ENCODE measurements at places on chromosomes 12 and 14.
A peak's percentile ranks its signal among the peaks of the same experiment; 100 is the strongest.

GRCh38 chr12:111150921-111151840 lies 217.7 kb downstream of the PHETA1 start:
- DNase-seq = no peak

- DNase-seq = no peak
Observed at GRCh38 chr14:70753518-70753953, 55.8 kb downstream of the MAP3K9 start.

DNA sequence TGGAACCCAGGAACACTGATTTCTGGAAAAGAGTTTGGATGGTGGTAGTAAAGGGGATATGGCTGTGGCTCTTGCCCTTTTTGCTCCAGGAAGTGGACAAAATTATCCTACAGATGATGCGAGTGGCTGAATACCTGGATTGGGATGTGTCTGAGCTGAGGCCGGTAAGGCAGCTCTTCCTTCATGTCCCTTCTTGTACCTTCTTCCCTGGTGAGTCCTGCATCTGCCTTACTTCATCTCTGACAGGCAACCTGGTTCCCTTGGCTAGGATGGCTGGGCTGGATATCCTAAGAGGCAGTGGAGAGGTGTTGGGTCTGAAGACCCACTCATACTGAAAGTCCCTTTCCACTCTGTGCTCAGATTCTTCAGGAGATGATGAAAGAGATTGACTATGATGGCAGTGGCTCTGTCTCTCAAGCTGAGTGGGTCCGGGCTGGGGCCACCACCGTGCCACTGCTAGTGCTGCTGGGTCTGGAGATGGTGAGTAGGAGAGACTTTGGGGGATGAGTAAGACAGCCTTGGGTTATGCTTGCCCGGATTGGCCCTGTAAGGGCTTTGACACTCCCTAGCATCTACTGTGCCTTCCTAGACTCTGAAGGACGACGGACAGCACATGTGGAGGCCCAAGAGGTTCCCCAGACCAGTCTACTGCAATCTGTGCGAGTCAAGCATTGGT lies 8.0 kb downstream of the DGKA start:
- peak; percentile 57 for DNase-seq

GRCh38 chr14:54490445-54491175 lies 1.8 kb upstream of the GMFB start:
- no peak for DNase-seq

- DNase-seq = peak; percentile 77
Observed at GRCh38 chr12:53097564-53098353, at the start of gene IGFBP6. TSS of gene IGFBP6 (plus strand) at chr12:53097667. CDS start at chr12:53097718, 51 bp downstream.

DNA sequence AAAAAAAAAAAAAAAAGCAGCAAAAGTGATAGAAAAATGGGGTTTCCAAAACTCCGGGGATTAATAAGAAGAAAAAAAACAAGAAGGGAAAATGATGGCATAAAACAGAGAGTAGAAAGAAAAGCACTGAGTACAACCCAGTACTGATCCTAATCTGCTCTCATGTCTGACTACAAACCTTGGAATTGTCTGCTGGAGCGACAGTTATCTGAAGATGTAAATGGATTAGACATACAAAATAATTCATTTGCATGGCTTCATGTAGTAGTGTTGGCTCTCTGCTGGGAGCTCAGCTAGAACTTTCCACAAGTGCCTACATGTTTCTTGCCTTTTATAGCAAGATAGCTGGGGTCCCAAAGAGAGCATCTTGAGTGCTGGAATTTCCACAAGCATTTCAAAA lies 34.2 kb downstream of the ZCRB1 start:
- DNase-seq = no peak

GRCh38 chr14:31941487-31941886 lies 135.6 kb upstream of the ARHGAP5 start:
- no peak for DNase-seq

GRCh38 chr12:89064780-89065179 lies 287.5 kb downstream of the DUSP6 start:
- no peak for DNase-seq

- DNase-seq = no peak
Observed at GRCh38 chr12:62748941-62749468, 185.9 kb downstream of the PPM1H start.

DNA sequence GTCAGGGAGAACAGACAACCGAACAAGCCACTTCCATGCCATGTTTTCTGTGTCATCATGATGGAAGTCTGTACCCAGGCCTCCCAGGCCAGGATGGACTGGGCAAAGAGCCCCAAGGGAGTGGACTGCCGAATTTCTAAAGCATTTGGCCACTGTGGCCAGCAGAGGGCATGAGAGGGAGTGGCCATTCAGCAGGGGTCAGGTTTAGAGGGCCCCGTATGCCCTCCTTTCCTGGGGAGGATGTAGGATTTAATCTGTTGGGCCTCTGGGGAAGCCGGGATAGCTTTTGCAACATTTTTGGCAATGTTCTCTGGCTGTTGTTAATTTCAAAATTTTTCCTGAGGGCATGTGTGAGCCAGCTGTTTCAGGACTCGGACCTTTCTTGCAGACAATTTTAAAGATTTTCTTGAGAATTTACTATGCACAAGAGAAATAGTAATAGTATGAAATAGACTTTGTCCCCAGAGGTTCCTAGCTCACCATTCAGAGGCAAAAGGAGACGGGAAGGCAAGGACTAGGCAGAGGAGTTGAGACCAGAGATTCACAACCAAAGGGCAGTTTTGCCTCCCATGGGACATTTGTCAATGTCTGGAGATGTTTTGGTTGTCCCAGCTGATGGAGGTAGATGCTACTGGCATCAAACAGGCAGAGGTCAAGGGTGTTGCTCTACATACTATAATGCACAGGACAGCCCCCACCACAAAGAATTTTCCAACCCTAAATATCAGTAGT lies 18.0 kb downstream of the ACACB start:
- no peak for DNase-seq

- no peak for DNase-seq
Observed at GRCh38 chr12:19894803-19895202, 455.5 kb downstream of the AEBP2 start.

GRCh38 chr14:51846631-51847488 lies 13.6 kb upstream of the GNG2 start:
- peak; percentile 86 for DNase-seq

- DNase-seq = peak; percentile 35
Observed at GRCh38 chr12:47085815-47086252, 6.1 kb upstream of the AMIGO2 start.

GRCh38 chr12:22631863-22632463 lies 7.0 kb downstream of the ETNK1 start:
- no peak for DNase-seq

DNA sequence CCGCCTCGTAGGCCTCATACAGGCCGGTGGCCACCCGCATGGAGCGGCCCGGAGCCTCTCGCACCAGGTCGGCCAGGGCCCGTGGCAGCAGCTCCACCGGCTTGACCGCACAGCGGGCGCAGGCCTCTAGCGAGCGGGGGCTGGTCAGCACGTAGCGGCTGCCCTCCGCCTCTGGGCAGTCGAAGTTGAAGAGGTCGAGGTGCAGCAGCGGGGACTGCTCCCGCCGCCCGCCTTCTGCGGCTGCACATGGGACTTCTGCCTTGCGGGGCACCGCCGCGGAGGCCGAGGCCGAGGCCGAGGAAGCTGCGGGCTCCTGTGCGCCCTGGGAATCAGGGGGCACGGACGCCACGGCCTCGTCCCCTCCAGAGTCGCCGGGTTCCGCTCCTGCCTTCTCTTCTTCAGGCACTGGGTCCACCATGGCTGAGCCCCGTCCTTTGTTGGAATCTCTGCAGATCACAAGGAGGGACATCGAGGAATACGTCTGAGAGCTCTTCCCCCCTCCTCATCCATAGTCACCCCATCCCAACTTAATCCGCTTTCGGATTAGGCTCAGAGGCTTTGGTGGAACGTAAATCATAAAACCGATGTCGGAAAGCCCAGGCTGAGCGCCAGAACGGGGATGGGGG lies 1.4 kb downstream of the CCDC177 start:
- no peak for DNase-seq

DNA sequence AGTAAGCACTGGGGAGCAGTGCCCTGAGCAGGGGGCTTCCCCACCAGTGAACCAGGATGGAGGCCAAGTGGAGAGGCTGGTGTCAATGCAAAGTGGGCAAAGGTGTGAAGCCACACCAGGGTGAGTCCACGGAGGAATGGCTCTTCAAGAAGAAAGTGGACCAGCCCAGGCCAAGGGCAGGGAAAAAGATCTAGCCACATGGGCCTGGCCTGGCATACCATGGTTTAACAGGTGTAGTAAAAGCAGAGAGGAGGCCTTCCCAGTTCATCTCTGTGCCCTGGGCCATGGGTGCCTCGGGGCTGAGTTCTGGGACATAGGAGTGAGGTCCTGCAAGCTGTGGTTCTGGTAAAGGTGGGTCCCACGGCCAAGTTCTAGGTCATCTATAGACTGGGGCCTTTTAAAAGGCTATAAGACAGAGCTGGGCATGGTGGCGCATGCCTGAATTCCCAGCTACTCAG lies 153.4 kb downstream of the DPF3 start:
- DNase-seq = no peak

GRCh38 chr14:61119006-61119405 lies 138.0 kb downstream of the SLC38A6 start:
- no peak for DNase-seq

DNA sequence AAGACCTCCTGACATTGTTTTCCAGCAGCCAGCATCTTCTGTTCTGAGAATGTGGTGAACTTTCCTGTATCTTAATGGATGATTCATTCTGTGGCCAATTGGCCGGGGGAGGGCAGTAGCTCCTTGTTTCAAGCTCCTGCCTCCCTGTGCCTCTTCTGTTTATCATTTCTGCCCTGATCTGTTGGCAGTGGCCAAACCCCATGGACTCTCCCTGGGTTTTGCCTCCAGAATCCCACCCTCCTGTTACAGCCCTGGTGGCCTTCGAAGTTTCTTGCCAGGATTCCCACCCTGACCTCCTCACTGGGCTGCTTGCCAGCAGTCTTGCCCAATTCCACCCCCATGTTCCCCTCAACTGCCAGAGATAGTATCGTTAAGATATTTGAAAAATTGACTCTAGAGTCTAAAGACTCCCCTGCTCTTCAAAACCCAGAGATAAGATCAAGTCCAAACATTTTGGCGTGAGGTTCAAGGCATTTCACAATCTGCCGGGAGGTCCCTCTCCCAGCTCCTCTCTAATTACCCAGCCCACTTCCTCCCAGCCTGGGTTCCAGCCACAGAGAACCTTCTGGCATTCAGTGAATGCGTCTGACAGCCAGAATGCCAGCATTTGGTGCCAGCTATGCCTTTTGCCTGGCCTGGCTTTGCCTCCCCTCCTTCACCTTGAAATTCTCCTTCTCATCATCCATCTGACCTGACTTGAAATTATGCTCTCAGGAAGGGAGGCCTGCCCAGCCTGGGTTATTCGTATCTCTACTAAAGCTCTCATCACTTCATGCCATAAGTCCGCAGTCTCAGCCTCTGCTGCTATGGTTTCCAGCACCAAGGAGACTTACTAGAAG lies 37.7 kb upstream of the TXNRD1 start:
- DNase-seq = peak; percentile 25

GRCh38 chr14:43316427-43316826 lies 1190.7 kb downstream of the FSCB start:
- no peak for DNase-seq

- no peak for DNase-seq
Observed at GRCh38 chr12:95147866-95148265, 69.4 kb downstream of the FGD6 start.

DNA sequence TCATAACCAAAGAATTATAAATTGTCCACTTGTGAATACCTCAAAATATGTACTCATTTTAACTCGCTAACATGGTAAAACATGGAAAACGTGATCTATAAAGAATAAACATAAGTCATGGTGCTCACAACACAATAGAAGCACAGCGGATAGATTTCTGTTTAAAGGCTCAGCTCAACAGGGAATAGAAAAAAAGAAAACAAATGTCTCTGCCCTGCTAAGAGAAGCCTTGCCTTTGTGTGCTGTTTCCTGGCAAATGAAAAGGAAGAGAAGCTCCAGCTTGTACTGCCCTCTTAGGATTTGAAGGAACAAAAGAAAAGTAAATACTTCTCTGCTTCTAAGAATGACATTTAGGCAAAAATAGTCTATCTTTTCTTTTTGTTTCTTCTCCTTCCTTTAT lies 121.0 kb upstream of the KRR1 start:
- no peak for DNase-seq

DNA sequence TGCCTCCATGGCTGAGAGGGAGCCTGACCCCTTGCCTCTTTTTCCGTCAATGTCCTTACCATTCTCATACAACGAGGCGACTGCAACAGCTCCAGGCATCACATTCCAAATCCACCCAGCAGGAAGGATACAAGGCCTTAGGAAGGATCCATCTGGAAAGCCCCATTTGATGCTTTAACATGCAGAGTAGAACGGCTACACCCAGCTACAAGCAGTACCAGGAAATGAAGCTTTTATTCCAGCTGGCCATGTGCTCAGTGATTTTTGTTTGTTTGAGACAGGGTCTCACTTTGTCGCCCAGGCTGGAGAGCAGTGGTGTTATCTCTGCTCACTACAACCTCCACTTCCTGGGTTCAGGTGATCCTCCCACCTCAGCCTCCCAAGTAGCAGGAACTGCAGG lies 124.8 kb downstream of the TMEM132D start:
- no peak for DNase-seq

DNA sequence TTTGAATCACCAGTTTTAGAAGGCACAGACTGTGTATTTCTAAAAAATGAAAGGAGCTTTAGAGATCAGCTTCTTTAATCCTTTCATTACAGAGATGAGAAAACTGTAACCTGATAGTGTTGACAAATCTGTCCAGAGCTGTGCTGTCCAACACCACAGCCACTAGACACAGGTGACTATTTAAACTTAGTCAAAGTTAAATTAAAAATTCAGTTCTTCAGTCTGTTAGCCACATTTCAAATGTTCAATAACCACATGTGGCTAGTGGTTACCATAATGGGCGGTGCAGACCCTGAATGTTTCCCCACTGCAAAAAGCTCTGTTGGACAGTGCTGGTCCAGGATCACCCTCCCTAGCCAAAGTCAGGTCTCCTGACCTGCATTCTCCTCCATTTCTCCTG lies 21.6 kb downstream of the DAD1 start:
- DNase-seq = no peak

DNA sequence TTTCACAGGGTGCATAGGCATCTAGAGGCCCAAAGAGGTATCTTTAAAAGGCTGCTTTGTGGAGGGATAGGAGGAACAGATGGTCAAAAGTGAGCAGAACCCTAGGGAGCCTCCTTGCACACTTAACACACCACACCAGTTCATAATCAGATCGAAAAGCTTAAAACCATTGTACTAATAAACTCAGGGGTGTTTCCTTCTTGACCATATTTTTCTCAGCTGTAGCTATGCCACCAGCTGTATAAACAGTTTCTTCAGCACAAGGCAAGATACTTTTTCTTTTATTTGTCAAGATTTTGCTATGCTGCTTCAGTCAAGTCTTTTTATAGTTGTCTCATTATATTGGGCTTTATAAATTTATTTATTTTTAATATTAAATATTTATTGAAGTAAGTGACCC lies 88.7 kb downstream of the RIC8B start:
- no peak for DNase-seq

- no peak for DNase-seq
Observed at GRCh38 chr12:105116969-105117368, 9.4 kb downstream of the WASHC4 start.

- no peak for DNase-seq
Observed at GRCh38 chr12:27456618-27457017, 10.1 kb downstream of the SMCO2 start.

DNA sequence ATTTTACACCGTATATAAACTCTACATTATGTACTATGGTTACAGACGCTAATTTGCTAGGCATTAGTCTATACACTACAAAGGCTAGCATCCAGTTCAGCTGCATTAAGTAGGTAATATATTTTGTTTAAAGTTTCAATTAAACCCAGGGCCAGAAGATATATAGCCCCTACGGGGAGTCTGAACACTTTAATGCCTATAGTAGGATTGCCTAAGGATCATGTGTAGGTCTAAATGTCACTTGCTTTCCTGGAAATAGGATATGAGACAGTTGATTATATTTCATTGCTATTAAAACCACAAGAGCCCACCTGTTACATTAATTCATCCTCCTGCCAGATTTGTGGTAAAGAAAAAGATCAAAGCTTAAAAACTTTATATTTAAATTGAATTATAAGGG lies 286.9 kb downstream of the TMTC2 start:
- DNase-seq = no peak
